ENCODE measurements at places on chromosomes 3 and 15.
A peak's percentile ranks its signal among the peaks of the same experiment; 100 is the strongest.

DNA sequence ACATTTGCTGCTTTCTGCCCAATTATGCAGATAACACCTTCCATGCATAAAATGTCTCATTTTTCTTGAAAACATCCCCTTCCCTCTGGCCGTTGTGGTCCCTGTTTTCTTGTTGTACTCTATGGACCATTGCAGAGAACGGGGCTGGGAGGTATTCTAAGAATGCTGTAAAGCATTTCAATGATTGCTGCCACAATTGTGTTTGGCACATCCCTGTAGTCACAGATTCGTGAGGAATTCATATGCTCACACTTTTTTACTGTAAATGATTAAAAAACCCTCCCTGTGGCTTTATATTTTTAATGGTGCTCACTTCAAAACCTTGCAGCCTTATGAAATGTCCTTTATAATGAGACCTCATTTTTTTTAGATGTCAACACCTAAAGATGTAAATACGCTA is 207.2 kb upstream of the GBE1 start:
- DNase-seq: no peak

DNA sequence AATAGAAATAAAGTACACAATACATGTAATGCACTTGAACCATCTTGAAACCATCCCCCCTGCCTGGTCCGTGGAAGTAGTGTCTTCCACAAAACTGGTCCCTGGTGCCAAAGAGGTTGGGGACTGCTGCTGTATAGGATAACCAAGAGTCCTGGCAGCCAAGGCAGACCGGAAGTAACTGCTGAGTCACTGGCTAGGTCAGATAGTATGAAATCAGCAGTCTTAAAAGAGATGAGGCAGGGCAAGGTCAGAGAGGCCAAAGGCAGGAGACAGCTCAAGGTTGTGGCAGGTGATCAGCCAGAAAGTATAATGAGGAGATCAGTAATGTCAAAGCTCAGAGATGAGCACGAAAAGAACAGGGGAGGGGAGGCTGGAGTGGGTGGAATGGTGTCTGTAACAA is 60.2 kb downstream of the MAP3K13 start:
- no peak for DNase-seq

DNA sequence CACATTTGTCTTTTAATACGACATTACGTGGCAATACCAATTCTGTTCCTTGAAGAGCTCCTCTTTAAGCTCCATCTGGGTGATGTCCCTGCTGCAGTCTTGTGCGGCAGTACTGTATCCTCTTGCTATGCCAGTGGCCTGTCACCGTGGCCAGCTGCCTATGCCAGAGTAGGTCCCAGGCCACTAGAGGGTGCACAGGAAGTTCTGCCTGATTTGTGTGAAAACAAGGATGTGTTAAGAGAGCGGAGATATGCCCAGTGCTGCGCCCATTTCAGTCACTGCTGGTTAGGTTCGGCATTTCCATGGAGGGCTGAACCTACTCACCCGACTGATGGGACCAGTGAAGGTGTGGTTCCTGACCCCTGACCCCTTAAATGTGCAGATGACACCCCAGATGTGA is 25.2 kb downstream of the NIPA1 start:
- peak; percentile 37 for DNase-seq

DNA sequence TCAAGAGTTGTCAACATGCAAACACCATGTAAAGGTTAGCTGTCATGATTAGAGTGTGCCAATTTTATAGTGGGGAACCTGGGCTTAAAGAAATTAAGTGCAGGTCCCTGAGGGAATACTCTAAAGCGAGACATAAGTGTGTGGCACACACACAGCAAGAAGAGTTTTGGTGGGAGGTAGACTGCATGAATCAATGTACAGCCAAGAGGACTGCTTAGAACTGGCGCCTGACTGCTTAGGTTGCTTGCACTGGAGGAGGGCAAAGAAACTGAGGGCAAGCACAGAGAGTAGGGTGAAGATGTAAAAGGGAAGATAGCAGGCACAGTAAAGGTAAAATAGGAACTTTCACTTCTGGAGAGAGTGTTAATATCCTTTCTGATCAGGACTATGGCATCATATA is 184.9 kb downstream of the SOX2 start:
- DNase-seq: no peak

DNA sequence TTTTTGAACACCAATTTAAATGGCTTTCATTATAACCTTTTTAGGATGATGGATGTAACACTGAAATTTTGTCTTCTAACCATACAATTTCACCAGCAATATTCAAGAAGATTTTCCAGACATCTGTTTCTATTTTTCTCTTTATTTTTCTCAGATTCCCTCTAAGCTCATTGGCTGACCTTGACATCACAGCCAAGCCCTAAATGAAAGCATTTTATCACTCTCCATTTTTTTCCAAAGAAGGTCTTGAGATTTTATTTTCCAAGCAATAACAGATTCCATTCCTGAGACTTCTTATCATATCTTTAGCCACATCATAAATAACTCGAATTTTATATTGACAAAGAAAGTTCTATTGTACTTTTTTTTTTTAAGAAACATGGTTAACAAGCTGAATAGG is 392.6 kb upstream of the THBS1 start:
- no peak for DNase-seq

DNA sequence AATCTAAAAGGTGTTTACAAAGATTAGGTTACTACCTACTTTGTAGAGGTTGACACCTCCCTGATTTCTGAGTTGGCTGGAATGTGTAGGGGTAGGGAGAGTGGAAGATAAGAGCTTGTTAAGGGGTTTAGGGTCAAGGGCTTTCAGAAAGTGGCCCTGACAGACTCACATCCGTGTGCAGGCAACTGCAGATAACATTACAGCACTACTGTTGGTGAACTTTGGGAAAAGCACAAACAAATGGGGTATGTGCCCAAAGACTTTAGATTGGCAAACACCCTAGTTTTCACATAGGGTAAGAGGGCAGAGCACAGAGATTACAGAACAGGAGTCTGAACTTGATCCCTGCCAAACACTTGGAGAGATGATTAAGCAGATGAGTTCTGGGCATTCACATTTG is 375.7 kb downstream of the EPHB1 start:
- no peak for DNase-seq

DNA sequence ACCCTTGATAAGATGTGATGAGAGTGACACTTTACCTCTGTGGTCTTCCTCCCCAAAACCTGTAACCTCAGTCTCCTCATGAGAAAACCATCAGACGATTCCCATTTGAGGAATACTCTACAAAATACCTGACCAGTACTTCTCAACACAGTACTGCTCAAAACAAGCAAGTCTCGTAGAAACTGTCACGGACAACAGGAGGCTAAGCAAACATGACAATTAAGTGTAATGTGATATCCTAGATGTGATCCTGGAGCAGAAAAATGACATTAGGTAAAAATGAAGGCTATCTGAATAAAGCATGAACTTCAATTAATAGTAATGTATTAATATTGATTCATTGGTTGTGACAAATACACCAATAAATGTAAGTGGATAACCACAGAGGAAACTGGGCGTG is 113.6 kb downstream of the CACNA2D3 start:
- DNase-seq: no peak

- no peak for DNase-seq
Measured at GRCh38 chr3:52050571-52050970, 5.8 kb downstream of the DUSP7 start.

DNA sequence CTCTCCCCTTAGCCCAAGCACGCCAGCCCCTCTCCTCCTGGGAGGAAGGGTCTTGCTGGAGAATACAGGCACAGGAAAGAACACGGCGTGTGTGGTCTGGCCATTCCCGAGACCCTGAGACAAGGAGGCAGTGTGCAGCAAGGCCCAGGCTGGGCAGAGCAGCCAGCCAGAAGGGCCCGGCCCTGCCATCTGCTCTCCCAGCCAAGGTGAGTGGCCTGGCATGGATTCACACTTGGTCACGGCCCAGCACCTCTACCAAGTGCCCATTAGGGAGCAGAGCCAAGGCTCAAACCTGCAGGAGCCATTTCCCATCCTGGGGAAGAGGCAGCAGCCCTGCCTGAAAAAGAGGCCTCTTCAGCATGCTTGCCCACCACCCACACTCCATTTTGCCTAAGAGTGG is 28.6 kb downstream of the MEGF11 start:
- no peak for DNase-seq

- DNase-seq: no peak
Measured at GRCh38 chr3:149023951-149024350, 32.6 kb downstream of the GYG1 start.

DNA sequence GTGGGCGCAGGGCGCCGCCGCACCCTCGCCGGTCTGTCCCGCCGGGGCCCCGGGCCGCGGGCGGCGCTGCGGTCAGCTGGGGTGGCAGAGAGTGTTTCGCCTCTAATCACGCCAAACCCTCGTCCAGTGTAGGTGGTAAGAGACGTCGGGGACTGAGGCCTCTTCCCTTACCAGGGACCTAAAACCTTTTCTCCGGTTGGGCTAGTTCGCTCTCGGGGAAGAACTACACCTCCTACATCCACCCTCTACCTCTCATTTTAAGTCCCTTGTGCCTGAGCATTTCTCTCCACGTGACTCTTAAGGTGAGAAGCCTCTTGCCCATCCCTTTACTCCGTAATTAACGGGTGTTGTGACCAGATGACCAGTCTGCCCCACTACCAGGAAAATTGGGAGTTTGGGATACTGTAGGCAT is 520 bp downstream of the TMEM42 start:
- no peak for DNase-seq

DNA sequence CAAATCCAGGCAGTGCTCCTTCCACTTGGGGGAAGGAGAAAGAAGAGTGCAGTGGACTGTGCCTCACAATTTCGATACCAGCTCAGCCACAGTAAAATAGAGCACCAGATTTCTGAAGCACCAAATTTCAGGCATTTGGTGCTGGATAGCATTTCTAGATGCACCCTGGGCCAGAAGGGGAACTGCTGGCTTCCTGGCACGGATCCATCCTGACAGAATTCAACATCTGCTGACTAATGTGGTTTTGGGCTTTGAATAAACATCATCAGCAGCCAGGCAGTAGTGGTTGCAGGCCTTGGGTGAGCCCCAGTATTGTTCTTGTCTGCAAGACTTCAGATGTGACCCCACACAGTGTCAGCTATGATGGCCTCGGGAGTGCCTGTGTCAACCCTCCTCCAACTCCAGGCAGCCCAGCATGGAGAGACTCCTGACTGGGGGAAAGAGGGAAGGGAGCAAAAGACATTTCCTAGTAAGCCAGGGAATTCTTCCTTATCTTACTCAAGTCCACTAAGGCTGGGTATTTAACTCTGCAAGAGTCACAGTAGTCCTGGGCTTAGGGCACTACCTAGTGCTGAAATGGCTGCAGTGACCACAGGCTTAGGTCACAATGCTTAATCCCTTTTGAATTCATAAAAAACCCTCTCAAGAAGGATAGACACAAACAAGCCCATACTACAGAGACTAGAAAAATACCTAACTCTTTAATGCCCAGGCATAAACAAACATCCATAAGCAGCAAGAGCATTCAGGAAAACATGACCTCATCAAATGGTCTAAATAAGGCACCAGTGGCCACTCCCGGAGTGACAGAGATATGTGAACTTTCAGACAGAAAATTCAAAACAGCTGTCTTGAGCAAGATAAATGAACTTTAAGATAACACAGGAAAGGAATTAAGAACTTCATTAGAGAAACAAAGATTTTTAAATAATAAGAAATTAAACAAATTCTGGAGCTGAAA is 74.7 kb downstream of the SPATA16 start:
- no peak for DNase-seq

- DNase-seq: no peak
Measured at GRCh38 chr3:123651449-123652341, 66.8 kb upstream of the HACD2 start.

GRCh38 chr15:96330064-96330449 is 443 bp upstream of the NR2F2 start:
- no peak for DNase-seq

All from occipital lobe (tissue), 3 donors.